ENCODE measurements at places on chromosomes 13 and 19.

DNA sequence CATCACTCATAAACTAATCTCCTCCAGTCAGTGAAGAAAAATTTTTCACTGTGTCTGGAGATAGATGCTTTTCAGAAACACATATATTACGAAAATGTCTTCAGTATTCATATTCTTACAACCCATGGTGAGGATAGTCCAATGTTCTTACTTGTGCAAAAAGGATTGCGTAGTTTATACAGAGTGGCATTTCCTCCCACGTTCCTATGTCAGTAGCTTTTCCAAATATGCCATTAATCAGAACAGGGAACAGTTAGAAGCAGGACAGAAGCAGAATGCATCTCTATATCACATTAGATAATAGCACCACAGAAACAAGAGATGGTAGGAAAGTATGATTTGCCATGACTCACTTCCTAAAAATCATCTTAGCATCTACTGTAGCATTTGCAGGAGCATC, 282.9 kb downstream of the SLITRK5 start:
- no peak for DNase-seq

GRCh38 chr13:98869408-98870090, 108.3 kb downstream of the DOCK9 start:
- no peak for DNase-seq

DNA sequence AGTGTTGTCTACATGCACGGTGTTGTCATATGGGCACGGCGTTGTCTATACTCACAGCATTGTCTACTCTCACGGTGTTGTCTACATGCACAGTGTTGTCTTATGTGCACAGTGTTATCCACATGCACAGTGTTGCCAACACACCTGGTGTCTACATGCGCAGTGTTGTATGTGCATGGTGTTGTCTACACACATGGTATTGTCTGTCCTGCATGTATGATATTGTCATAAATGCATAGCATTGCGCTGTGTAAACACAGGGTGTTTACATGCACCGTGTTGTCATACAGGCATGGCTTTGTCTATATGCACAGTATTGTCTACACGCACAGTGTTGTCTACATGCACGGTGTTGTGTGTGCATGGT, 6.8 kb downstream of the ADPRHL1 start:
- DNase-seq, result no peak

DNA sequence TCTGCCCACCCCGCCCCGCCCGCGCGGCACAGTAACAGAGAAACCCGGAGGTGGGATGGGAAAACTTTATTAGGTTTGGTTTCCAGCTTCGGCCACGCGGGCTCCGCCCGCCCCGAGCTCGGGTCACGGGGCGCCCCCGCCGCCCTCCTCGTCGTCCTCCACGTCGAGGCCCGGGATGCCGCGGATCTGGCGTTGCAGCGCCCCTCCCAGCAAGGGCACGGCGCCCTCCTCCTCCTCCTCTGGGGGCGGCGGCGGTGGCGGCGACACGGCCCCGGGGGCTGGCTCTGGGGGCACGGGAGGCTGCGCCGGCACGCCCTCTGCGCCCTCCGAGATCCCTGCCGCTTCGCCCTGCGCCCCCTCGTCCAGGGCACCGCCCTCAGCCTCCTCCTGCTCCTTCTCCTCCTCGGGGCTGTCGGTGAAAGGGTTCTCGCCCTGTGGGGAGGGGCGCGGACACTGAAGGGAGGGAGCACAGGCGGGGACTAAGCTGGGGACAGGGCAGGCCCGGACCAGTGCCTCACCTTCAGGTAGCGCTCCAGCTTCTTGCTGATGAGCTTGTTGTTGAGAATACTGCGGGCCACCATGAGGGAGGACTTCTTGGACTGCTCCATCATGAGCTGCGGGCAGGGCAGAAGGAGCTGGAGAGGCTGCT, 536 bp upstream of the AKAP8 start:
- DNase-seq, result no peak

DNA sequence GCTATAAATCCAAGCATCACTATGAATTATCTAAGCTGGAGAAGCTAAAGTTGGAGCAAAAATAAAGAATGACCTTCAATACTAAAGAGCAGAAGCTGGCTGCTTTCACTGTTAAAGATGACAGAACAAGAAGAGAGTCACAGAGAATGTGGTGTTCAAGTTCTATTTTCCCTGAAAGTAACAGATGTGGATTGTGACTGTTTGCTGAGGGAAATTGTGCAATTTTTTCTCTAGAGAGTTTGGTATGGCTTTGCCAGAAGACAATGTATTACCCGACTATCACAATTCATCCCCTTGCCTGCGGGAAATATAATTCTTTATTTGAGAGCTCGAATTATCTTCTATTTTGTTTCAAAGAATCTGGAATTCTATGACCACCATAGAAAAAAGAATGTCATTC, 83.1 kb downstream of the TNFSF13B start:
- DNase-seq, result no peak

DNA sequence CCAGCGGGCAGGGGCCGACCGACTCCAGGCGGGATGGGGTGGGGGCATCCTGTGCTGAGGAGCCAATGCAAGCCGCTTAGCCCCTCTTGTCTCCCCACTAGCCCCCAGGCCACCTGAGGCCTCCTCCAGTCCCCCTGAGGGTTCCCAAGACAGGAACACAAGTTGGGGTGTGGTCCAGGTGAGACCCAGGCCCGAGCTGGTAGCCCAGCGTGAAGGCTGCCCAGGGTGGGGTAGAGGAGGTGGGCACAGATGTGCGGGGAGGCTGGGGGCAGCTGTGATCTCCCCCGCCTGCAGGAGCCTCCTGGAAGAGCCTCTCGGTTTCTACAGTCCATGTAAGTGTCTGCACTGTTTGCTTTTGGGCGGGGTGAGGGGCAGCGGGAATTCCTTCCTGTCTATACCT, 10.4 kb downstream of the TLE6 start:
- DNase-seq, result no peak

GRCh38 chr13:93225610-93226009, 997 bp upstream of the GPC6 start:
- no peak for DNase-seq

DNA sequence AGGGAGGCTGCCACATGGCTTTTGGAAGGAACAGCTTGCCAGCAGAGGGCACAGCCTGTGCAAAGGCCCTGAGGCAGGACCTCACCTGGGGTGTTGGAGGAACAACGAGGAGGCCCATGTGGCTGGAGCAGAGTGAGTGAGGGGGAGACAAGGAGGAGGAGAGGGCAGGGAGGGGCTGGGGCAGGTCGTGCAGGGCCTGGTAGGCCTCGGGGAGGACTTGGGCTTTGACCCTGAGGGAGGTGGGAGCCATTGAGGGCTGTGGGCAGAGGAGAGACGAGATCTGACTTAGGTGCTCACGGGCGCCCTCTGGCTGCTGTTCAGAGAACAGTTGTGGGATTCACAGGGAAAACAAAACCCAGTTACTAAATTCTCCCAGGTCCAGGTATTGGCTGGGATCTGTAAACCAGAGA, 25.2 kb downstream of the ZNRF4 start:
- no peak for DNase-seq

GRCh38 chr13:39776439-39776838, 121.0 kb downstream of the COG6 start:
- peak; percentile 28 for DNase-seq

DNA sequence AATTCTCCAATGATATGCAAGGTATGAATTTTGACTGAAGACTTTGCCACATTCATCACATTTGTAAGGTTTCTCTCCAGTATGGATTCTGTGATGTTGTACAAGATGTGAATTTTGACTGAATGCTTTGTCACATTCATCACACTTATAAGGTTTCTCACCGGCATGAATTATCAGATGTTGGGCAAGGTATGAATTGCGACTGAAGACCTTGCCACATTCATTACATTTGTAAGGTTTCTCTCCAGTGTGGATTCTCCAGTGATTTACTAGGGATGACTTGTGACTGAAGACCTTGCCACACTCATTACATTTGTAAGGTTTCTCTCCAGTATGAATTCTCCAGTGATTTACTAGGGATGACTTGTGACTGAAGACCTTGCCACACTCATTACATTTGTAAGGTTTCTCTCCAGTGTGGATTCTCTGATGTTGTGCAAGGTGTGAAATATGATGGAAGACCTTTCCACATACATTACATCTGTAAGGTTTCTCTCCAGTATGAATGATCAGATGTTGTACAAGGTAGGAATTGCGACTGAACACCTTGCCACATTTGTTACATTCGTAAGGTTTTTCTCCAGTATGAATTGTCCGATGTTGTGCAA, 24.8 kb downstream of the ZNF83 start:
- no peak for DNase-seq

DNA sequence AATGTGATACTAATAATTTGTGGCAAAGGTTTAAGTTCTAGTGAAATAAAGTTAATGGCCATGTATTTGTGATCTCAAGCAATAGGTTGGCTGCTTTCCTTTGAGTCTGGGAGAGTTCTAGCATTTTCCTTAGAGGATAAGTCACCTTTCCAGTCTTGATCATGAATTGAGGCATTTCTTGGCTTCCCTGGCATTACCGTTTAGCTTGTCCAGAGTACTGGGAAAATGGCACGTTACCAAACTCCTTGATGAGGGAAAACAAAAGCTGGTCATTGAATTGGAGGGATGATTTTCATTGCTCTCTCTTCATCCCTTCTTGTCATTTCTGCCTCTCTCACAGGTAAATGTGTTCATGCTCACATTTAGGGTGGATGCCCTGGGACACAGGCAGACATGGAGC, 34.0 kb upstream of the SPRY2 start:
- DNase-seq, result no peak

GRCh38 chr13:31878052-31878451, 138.7 kb downstream of the RXFP2 start:
- no peak for DNase-seq

DNA sequence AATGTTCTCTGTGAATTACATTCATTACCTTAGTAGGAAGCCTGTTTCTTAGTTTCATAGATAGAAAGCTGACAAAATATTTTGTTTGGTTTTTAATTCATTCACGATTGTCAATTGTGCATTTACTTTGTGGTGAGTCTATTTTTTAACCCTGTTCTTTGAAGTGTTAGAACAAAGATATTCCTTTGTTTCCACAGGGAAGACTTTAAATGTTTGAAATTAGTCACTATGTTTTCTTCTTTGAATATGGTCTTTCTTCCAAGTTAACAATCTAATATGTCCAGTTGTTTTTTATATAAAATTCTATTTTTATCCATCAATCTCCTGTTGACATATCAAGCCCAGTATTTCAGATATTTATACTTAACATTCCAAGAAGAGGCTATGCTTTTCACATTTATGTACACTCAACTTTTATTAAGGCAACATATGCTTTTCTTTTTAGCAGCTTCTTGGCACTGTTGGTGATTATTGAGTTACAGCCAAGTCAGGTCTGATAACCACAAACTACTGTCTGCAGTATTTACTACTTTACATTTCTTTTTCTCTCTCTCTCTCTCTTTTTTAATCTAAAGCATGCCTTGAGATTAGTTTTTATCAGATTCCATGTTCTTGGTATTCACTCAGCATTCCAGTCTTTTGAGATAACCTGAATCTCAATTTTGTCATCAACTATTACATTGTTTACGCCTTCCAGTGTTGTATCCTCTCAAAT, 812.8 kb upstream of the SLC10A2 start:
- no peak for DNase-seq

DNA sequence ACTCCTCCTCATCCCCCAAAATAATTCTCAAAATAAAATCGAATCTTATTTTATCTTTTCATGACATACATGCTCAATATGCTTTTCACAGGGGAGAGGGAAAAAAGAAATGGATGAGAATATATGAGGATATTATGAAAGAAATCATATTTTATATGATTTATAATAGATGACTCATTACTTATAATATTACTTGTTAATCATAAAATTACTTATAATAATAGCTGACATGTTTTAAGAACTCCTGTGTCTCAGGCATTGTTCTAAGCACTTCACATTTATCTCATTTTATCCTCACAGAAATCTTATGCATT, 3.0 kb upstream of the CEACAM3 start:
- no peak for DNase-seq

DNA sequence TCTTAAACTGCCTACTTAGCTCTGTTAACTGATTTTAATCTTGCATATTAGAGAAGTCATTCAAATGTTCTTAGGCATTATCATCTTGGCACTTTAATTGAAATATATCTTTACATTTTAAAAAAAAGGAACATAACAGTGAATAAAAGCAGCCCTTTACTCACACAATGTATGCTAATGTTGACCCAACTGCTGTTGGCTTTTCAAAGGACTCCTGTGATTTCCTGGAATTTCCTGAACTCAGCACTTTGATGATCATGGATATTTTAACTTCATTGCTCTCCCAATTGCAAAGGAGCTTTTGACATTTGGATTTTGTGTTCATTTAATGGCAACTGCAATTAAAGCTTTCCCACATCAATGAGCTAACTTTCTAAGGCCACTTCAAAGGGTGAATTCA, 1230.3 kb downstream of the DIAPH3 start:
- no peak for DNase-seq

DNA sequence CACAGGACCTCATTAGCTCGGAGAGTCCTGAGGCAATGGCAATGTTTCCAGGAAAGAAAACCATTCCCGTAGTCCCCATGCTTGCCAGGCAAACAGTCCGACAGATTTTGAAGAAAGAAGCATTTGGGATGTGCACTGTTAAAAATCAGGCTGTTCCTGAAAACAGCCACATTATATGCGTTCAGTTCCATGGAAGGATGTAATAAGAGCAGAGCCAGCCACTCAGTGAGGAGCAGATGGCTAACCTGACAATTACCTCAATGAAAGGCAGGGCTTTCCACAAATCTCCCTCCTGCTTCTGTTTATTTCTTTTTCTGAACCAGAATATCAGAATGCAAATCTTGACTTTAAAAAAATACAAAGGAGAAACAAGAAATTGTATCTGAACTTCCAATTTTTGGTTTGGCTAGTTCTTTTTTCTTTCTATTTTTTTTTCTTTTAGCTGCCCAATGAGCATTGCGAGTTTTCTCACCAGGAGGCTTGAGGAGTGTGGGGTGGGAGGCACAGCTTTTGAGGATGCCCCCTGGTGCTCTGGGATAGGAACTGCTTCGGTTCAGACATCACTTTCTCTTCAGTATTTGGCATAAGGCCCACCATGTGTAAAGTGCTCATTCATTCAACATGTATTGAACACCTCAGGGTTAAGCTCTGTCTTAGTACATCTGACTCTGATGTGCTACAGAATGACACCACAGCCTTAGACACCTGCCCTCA, 124.2 kb downstream of the TBC1D4 start:
- DNase-seq, result peak; percentile 23

GRCh38 chr13:112104881-112105234, 37.9 kb downstream of the SOX1 start:
- DNase-seq, result no peak

- no peak for DNase-seq
Measured at GRCh38 chr13:46797501-46798237, 708 bp upstream of the ESD start.

GRCh38 chr19:55369653-55370304, 484 bp downstream of the IL11 start:
- DNase-seq, result no peak

DNA sequence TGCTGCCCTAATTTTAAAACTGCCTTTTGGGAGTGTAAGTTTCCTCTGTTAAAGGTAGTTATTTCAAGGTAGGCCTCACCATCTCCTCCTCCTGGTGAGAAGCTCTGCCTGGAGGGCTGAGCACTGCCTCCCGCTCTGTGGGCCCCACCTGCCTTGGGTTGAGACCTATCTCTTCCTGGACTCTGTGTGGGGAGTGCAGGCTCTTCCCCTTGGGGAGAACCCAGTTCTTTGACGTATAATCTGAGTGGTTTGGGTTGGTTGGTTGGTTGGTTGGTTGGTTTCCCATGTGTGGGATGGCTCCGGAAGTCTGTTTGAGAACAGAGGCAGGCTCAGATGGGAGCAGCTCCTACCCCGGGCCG, 39.1 kb downstream of the ACTN4 start:
- peak; percentile 61 for DNase-seq

GRCh38 chr13:113586661-113587479, 2.3 kb downstream of the TFDP1 start:
- no peak for DNase-seq

- no peak for DNase-seq
Measured at GRCh38 chr13:44140888-44141724, 232.5 kb upstream of the SERP2 start.
